ENCODE measurements at places on chromosomes 5 and 9.

- no peak for DNase-seq
These were observed 8.1 kb upstream of the SLC38A9 start for GRCh38 chr5:55720188-55720703.

DNA sequence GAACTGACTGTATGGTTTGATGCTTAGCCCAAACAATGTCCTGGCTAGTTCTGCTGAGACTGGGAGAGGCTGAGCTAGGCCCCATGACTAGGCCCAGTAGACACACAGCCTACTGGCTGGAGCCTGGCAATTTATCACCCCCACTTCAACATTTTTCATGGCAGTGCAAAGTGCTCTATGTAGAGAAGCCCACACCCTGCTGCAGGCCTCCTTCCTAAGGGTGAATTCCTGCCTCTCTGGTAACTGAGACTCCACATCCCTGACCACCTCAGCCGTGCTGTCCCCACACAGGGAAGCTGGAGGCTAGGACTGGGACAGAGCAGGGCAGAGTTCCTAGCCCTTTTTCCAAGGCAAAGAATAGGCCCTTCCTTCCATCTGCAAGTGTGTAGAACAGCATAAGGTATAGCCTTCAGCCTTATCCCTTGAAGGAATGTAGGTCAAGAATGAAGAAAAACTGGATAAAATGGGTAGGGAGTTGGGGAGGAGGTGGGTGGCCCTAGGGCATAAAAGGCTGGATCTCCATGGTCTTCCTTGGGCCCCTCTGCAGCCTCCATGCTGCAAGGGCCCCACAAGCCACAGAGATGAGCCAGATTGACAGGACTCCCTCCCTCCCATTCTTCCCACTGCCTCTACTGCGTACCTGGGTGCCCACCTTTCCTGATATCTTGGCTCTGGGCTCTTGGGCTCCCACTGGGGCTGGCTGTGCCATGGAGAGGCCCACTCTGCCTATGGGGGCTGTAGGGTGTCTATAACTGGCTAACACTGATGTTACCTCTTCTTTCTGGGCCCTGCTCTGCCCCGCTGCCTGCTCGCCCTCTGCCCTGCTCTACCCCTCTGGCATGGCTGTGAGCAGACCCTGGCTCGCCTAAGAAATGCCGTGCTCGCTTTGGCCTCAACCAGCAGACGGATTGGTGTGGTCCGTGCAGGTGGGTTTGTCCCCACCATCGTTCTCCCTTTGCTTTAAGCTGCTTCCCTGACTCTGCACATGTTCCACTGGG lies 29.8 kb downstream of the TCF7 start:
- DNase-seq, result no peak

DNA sequence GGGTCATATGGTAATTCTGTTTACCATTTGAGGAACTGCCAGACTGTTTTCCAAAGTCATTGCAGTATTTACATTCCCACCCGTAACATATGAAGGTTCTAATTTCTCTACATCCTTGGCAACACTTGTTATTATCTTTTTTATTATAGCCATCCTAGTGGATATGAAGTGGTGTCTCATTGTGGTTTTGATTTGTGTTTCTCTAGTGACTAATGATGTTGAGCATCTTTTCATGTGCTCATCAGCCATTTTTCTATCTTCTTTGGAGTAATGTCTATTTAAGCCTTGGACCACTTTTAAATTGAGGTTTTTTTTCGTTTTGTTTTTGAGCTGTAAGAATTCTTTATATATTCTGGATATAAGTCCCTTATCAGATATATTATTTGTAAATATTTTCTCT lies 132.8 kb upstream of the RUSC2 start:
- DNase-seq, result no peak

DNA sequence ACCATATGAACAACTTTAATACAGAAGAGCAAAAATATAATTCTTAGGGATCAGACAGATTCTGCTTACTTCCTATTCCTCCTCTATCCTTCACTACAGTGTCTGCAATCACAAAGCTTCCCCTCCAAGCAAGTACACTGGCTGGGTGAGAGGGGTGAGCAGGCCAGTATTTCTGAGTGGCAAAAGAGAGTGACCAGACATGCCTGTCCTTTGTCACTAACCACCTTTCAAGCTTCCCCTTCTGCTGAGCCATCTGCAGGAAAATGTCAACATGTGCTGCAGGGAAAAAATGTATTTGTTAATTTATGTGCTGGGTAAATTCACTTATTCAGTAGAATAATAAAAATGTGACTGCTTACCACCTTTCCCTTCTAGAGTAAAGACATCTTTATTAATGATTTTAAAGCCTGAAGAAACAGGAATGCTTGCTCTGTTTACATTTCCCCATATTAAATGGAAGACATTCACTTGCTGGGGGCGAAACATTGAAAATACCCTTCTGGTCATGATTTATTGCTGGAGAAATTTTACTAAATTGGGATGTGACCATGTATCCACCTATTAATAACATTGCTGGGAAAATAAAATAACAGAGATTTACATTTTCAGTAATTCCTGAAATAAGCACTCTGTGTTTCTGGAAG lies 84.9 kb downstream of the SPOCK1 start:
- no peak for DNase-seq

DNA sequence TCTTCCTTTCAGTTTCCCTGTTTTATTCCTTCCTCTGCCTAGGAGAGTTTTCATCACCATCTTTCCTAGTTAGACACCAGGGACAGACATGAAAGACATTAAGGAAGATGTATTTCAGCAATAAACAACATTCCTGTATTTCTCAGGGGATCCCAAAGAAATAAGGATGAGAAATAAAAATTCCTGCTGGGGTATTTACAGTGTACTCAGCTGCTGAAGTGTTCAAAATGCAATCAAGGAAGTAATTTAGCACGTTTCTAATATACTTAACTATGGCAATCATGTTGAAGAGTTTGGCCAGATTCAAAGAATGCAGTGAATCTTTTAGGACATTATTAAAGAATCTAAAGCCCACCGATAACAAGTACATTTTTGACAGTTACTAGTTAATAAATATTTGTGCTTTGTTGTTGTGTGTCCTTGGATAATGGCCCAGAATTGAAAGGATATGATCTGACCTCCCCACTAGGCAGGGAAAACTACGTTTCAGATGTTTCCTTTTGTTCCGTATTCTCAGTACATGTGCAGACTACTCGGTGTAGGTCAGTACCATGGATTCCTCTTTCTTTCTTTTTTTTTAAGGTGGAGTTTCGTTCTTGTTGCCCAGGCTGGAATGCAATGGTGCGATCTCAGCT lies 46.8 kb downstream of the INIP start:
- no peak for DNase-seq

DNA sequence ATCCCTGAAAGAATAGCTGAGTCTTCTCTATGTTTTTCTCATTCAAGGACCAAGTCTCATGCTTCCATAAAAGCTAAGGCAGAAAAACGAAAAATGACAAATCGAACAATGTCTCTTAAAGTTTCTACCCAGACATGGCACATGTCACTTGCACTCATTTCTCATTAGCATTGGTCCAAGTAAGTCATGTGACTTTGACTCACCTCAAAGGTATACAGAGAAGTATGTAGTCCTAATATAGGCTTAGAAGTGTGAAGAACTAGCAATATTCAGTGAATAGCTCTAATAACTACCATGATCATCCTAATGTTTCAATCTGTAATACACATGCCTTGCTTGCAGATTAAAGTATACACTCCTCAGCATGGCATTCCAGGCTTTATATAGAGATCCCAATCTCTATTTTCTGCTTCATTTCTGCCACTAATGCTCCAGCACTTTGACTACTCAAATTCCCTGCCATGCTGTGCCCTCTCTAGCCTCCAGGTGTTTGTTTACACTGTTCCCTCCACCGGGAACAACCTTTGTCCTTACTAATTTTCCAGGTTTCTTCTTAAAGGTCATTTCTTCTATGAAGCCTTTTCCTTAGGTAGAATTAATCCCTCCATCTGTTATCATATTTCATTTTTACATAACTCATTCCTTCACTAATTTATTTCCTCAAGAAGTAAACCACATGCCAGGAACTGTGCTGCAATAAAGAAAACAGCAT lies 98.9 kb downstream of the CEMIP2 start:
- no peak for DNase-seq

- no peak for DNase-seq
These were observed 115.0 kb upstream of the RUSC2 start for GRCh38 chr9:35374910-35375309.

GRCh38 chr9:90099262-90099963 lies 494.6 kb downstream of the GADD45G start:
- no peak for DNase-seq

DNA sequence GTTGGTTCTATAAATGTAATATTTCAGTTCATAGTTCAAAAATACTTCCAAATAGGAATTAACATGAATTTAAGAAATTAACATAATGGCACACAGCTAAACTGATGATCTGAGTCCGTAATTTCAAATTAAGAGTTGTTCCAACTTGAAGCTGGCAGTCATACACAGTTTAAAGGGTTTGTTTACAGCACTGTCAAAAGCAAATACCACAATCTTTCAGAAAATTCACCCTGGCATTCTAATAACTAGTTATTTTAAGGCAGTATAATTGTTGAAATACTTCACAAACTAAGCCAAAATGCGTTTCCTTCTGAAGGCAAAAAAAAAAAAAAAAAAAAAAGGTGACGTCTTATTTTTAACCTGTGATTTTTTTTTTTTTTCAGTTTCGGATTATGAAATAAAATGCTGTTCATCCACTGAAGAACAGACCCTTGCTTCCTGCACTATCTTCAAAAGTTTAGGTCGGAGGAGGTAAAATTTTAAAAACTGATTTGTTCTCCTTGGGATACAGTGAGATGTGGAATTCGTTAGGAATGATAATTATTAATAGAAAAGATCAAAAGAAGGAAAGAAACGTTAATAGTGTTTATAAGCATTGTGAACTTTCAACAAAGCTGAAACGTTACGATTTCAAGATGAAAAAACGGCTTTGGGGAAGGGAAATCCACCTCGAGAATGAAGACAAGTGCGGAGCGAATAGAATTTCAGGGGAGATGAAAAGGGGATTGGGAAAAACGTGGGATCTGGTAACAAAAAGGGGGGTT lies 850 bp downstream of the IL6ST start:
- DNase-seq, result no peak

Data from T-helper 22 cell (primary cell).